ENCODE measurements at places on chromosomes 2 and 18.

GRCh38 chr18:11388755-11389680 is 220.4 kb upstream of the SLC35G4 start:
- no peak for DNase-seq

GRCh38 chr18:23137788-23138216 is 2.5 kb downstream of the CABLES1 start:
- no peak for DNase-seq

DNA sequence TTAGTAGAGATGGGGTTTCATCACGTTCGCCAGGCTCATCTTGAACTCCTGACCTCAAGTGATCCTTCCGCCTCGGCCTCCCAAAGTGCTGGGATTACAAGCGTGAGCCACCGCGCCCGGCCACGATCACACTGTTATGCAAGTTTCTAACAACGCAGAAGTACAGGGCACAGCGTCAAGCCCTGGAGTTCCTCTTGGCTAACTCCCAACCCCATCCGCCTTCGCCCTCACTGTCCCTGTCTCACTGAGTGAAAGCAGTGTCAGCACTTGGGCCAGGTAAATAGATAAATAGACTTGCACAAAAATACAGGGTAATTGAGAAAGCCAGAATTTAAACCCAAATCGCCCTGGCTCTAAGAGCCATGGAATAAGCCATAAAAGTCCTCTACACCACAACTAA is 111.7 kb downstream of the ACVR1 start:
- no peak for DNase-seq

DNA sequence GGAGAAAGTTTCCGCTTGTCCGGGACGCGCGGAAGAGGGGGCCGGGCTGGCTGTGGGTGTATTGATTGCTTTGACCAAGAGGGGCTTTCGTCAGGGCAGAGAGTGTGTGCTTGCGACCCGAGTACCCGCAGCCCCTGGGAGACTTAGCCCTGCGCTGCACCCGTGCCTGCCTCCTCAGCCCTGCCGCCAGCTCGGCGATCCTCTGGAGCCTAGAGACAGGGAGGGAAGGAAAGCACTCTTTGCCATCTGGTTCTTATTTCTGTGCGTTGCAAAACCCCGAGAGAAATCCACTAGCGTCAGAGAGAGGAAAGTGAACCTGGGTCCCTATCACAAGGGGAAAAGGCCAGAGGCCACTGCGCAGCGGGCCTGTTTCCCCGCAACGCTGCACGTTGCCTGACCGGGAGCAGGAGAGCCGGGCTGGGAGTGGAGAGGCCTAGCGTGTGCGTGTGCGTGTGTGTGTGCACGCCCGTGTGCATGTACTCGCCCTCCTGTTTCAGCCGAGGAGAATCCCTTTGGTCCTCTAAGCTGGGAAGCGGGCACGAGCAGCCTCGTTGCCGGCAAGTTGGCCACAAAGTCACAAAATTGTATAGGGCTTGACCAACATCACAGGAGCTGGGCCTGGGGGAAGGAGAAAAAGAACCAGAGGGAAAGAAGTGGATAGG is 1.7 kb downstream of the SIX3 start:
- no peak for DNase-seq

DNA sequence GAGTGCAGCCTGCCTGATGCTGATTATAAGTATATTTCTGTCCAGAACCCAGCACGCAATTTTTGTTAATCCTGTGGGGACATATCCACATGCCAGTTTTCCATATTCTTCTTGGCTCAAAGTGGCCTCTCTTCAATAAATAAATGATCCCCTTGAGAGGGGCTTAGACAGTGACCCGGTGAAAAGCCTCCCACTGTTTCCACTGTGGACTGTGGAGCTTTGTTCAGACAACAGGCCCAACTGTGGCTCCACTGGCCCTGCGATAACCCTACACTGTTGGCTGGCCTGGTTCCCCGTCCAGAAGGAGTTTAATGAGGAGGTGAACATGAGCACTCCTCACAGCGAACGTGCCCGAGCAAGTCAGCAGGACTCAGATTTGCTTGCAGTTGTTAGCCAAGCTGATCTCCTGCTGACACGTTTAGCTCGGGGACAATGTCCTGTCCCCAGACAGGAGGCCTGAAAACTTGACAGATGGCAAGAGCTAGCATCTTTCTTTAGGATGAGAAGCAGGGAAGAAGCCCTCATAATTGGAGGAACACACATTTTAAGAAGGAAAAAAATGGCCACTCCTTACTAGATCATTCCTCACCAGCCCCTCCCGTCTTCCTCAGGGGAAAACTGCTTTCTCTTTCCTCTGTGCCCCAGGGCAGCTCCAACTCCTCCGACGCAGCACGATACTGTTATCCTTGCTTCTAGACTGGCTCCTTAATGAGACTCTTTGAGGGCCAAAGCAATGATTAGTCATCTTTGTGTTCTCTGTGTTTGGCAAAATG is 20.0 kb upstream of the MTCL1 start:
- no peak for DNase-seq
